ENCODE measurements at places on chromosomes 3 and 15. TPM values are rescaled to one million over a fixed set of nuclear protein-coding genes. Genes with fewer than 3 reads are reported as not detected.

- no peak overlapping the region for H3K4me3 ChIP-seq
- no peaks in the 10 kb centered on the region for H3K4me1 ChIP-seq
These were observed 14.9 kb downstream of the UBE2E2 start for GRCh38 chr3:23217872-23218554.

- no peaks in the 10 kb centered on the region for H3K4me1 ChIP-seq
- no peak overlapping the region for H3K27ac ChIP-seq
- H3K36me3 ChIP-seq, result no peaks in the 10 kb centered on the region
These were observed 357.6 kb downstream of the GABRG3 start for GRCh38 chr15:27328608-27329007.

DNA sequence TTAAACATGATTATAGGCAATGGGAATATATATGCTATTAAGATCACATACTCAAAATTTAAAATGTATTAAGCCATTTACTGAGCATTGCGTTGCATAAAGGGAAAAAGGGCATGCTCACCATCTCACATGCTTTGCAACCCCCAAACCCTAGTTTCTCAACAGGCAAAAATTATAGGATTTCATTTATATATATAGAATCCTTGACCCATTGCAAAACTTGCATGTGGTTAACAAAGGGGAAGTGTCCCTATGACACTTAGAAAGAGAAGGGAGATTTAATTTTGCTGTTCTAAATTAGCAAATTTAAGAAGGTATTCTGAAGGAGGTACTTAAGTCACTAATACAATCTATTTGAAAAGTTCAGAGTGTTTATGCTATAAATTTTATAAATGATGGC, 837.8 kb downstream of the DIPK2A start:
- H3K36me3 ChIP-seq, result no peaks in the 10 kb centered on the region
- no peak for DNase-seq

DNA sequence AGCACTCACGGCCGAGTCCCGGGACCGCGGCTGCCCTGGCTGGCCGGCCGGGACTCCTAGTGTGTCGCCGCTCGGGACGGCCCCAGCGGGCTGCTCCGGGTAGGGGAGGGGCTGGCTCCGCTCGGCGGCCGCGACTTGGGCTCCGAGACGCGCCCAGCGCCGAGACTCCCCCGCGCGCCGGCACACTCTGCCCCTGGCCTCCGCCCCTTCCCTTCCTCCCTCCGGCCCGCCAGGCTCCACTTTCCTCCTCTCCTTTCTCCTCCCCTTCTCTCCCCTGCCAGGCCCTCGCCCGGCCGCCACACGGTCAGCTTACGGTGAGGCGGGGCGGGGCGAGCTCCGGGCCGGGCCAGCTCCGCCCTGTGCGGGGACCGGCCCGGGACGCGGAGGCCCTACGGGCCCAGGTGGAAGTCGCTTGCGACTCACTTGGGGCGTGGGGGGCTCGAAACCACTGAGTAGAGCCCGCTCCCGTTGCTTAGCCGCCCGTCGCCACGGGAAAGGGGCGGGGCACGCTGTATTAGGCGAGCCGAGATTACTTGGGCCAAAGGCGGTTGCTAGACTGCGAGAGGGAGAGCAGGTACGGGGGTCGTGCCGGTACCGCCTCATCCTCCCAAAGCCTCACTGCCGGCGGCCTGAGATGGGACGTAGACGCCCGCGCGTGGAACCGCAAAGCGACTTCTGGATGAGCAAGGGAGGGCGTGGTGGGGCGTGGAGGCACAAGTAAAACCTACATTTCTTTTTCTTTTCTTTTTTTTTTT, at the start of gene ITGB5:
Gene ITGB5, minus strand, starts transcription at position 189 of the 755 bp plus-strand sequence. CDS start 365 bp downstream, outside the sequence.
- peak; percentile 67 for DNase-seq
- H3K36me3 ChIP-seq, result peaks cover 10% of the 10 kb centered on the region
- peak within 1 kb of the TSS; percentile 87 for H3K4me3 ChIP-seq
- H3K4me1 ChIP-seq, result peaks cover 20% of the 10 kb centered on the region
- H3K27ac ChIP-seq, result peak within 1 kb of the TSS; percentile 93

DNA sequence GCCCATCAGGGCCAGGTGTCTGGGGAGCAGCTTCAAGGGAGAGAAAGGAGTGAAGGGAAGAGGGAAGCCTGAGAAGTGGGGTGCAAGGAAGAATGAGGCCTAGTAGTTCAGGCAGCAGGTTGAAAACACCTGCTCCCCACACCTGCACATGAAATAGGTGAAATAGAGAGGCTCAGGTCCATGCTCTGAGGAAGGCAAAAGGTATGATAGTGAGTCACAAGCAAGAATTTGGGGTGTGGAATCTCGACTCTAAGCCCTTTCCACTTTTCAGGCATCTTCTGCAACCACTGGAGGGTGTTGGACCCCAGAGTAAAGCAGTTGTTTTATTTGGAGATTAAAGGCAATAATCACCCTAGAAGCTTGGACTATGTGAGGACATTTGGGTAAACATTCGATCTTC, 157.5 kb downstream of the CTNNB1 start:
- H3K4me1 ChIP-seq, result no peaks in the 10 kb centered on the region
- H3K27me3 ChIP-seq, result no peaks in the 10 kb centered on the region
- no peak overlapping the region for H3K27ac ChIP-seq
- no peak overlapping the region for H3K4me3 ChIP-seq

- DNase-seq, result no peak
- H3K27ac ChIP-seq, result no peak overlapping the region
- H3K36me3 ChIP-seq, result peaks cover 13% of the 10 kb centered on the region
These were observed 115.8 kb upstream of the IGSF10 start for GRCh38 chr3:151576511-151577137.

DNA sequence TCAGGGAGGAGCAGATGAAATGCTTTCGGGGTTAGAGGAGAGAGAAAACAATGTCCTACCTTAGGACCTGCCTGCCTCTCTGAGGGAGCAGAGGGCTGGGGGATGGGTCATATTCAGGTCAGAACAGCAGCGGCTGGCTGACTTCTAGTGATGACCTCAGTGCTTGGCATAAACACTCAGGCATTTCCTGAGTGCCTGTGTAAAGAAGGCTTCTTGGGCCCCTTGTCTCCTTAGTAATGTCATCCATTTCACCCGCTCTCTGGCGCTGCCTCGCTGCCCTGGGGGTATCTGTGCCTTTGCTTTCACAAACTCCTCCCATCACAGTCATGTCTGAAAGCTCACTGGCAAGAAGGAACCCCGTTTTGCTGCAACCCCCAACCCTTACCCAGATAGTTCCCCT, 82.9 kb upstream of the GSK3B start:
- DNase-seq, result peak; percentile 50
- no peaks in the 10 kb centered on the region for H3K4me1 ChIP-seq
- no peaks in the 10 kb centered on the region for H3K27me3 ChIP-seq
- no peaks in the 10 kb centered on the region for H3K36me3 ChIP-seq
- no peak overlapping the region for H3K4me3 ChIP-seq

- no peak overlapping the region for H3K27ac ChIP-seq
- peaks cover 8% of the 10 kb centered on the region for H3K4me1 ChIP-seq
- no peak for DNase-seq
These were observed 19.2 kb downstream of the SUCLG2 start for GRCh38 chr3:67635257-67635656.

DNA sequence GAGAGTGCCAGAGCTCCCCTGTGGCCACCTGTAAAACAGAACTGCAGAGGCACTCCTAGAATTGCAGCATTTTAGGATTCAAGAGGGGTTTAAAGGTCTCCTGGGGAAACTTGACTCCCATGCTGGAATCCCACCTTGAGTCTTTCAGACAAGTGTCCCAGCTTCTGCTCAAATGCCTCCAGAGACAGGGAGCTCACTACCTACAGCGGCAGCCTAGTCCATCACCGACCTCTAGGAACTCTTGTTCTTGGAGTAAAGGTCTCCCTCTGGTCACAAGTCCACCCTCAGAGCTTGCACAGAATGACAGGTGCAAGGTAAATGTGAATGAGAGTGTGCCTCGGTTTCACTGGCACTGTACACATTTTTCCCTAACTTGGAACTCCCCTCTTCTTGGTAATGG, 72.0 kb downstream of the NUP210 start:
- peaks cover 24% of the 10 kb centered on the region for H3K4me1 ChIP-seq
- H3K4me3 ChIP-seq, result peak overlapping the region; percentile 41
- H3K27ac ChIP-seq, result peak overlapping the region; percentile 42
- no peaks in the 10 kb centered on the region for H3K27me3 ChIP-seq
- H3K36me3 ChIP-seq, result peaks cover 35% of the 10 kb centered on the region
- DNase-seq, result no peak

- H3K4me3 ChIP-seq, result no peak overlapping the region
- H3K27me3 ChIP-seq, result no peaks in the 10 kb centered on the region
- H3K4me1 ChIP-seq, result no peaks in the 10 kb centered on the region
- DNase-seq, result no peak
- H3K36me3 ChIP-seq, result no peaks in the 10 kb centered on the region
These were observed 9.4 kb downstream of the GPR156 start for GRCh38 chr3:120275618-120276017.

The DAZL gene
- total RNA-seq, result 21.7 TPM

The IL12A gene
- total RNA-seq, result 0.50 TPM

The BCL6 gene
- 4.1 TPM for total RNA-seq

The VGLL3 gene
- 19.7 TPM for total RNA-seq

Data from H9 (cell line).